GM19239 (cell line): ENCODE measurements at places on chromosomes 6 and 20.

DNA sequence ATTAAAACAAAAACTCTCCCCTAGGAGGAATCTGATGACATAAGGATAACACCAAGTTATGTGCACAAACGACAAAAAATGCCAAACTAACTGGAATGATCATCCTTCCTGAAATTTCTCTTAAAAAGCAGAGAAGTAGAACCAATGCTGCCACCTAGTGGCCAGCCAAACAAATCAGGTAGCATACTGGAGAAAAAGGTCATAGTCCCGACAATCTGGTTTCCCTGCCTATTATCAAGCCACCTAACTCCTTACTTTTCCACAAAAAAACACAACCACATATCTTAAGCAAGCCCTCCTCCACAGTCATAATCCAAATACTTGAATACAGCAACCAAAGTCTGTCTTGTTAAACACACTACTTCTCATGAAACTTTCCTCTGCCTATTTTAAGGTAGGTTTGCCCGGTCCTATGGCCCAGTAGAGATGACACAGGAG, 5.3 kb downstream of the OARD1 start:
- DNase-seq: no peak

GRCh38 chr20:45445805-45446562, 23.6 kb upstream of the WFDC2 start:
- DNase-seq: no peak

DNA sequence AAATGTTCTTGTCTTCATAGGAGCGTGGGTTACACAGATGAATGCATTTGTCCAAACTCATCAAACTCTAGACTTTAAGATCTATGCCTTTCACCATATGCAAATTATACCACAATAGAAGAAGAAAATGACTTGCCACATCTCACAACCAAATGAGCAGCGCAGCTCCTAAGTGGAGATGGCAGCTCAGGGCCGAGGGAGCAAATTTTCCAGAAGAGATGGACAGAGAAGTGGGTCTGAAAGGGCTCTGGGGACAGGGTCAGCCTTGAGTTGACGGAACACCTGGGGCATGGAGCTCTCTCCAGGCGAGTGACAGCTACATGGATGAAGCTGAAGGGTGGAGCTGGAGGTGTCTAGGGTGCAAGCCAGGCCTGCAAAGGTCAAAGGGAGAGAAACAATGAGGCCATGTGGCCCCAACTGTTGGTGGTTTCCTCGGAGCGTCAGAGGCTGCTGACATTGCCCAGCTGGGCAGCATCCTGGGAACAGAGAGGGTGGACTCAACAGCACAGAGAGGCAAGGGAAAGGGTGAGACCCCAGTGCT, 228.3 kb downstream of the NRN1 start:
- peak; percentile 25 for DNase-seq

- no peak for DNase-seq
Measured at GRCh38 chr6:161498359-161498758, 224.5 kb upstream of the AGPAT4 start.

DNA sequence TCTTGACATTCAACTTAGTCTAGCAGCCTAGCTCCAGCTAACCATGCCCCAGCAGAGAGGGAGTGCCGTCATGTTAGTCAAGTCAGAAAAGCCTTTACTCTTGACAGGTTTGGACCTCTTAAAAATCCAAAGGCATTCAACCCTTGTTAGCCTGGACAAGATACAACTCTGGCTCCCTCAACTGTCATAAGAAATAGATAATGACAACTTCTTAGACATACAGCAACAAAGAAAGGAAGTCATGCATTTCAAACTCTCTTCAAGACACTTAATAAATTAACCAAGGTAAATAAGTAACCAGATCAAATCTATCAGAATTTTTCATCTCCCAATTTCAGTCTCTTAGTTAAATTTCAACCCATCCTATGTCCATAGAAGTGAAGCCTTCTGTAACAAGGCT, 22.7 kb downstream of the PTPRT start:
- no peak for DNase-seq

- DNase-seq: no peak
Measured at GRCh38 chr20:46458866-46459750, 52.7 kb upstream of the ELMO2 start.

- no peak for DNase-seq
Measured at GRCh38 chr6:56938649-56939191, 16.2 kb upstream of the BEND6 start.

DNA sequence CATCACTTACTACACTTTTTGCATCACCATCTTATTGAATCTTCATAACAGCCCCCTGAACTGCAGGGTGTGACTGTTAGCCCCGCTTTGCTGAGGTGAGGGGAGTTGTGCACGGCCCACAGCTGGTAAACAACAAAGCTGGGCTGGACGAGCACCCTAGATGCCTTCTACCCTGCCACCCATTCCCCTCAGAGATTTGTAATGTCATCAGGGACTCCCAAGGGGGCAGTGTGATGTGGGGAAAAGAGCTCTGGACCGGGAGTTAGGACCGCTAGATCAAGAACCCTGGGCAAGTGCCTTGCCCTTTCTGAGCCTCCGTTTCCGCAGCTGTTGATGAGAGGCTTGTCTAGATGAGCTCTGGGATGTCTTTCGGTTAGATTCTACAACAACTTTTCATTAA, 20.9 kb downstream of the PKIG start:
- no peak for DNase-seq

DNA sequence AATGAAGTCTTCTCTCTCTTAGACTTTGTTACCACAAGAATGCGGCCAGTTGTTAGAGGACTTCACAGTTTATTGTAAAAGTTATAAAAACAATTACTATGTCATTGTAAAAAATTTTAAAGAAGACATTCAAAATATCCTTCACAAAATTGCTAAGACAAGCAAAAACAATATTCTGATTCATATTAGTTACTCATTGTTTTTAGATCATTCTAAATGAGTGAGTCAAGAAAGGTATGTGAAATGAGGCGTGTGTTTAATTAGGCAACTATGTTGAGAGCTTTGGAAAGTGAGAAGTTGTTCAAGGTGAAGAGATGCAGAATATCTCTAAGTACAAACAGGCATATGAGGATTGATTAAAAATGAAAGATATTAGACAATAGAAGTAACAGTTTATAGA, 875.3 kb downstream of the EYS start:
- DNase-seq: no peak

GRCh38 chr20:64049060-64049877, at the start of gene SOX18:
Gene SOX18 (minus strand): TSS chr20:64049639. CDS start chr20:64049516, 123 bp downstream.
- no peak for DNase-seq

DNA sequence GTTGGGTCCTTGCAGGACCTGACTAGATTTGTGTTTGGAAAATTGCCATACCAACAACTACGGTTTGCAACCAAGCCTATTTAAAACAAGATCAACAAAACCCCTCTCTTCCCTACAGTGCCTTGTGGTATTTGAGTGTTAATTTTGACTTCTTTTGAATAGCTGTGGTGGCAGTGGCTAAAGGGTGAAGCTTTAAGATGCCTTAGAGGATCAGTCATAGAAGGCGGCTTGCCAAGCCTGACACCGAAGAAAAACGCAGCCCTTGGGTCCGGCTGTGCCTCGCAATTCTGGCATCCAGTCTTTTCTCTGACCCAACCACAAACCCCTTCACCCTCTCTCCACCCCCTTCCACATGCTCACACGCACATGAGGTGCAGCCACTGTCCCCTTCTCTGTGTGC, 32.6 kb downstream of the BMP6 start:
- DNase-seq: no peak

GRCh38 chr6:170248111-170248805, 42.6 kb downstream of the DLL1 start:
- no peak for DNase-seq

- no peak for DNase-seq
Measured at GRCh38 chr6:36499918-36500317, 47.4 kb downstream of the STK38 start.

GRCh38 chr20:48238326-48238725, 453.0 kb upstream of the SULF2 start:
- DNase-seq: no peak

DNA sequence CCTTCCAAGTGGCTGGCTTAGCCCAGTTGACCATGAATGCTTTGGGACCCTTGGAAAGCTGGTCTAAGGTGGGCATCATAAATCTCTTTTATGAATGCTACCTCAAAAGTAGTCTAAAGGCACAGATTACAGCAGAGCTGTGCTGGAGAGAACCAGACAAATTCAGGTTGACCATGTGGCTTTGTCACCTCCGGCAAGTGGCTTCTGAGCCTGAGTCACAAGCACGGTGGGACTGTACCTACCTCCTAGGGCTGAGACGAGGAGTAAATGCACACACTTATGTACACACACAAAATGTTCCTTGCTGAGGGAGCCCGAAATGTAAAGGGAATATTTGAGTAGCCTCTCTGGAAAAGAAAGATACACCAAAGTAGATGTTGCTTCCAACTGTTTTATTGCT, 155.9 kb downstream of the NFATC2 start:
- DNase-seq: no peak
